ENCODE measurements at places on chromosomes 13 and 19.

DNA sequence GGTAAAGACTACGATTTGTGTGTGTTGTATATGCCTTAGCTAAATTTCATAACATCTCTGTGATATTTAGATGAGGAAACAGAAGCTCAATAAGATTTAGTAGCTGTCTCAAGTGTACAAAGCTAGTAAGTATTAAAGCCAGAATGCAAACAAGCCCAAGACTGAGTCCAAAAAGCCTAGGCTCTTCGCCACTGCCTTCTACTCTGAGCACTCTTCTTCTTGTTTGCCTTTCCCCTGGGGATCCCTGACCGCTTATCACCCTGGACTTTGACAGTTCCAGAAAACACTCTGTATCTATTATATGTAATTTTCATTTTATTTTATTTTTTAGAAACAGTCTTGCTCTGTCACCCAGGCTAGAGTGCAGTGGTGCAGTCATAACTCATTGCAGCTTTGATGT is 5.8 kb downstream of the TM9SF2 start:
- DNase-seq, result no peak

- DNase-seq, result no peak
Observed at GRCh38 chr19:39568604-39569003, 28.6 kb upstream of the EID2 start.

DNA sequence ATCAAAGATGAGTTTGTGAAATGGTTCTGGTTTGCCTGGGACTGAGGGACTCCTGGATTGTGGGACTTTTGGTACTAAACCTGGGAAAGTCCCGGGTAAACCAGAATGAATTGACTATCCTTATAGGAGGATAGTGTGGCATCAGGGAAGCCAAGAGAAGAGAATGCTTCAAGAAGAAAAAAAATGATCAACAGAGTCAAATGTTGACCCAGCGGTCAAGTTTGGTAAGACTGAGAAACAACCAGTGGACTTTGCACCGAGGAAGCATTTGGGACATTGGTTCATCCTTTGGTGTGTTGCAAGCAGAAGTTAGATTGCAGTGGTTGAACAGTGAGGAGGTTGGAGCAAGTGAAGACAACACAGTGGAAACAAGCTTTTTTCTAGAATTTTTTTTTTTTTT is 33.5 kb downstream of the CLEC17A start:
- no peak for DNase-seq

GRCh38 chr19:28960986-28961705 is 251.8 kb downstream of the UQCRFS1 start:
- no peak for DNase-seq

- no peak for DNase-seq
Observed at GRCh38 chr19:14006766-14007562, 844 bp upstream of the RFX1 start.

DNA sequence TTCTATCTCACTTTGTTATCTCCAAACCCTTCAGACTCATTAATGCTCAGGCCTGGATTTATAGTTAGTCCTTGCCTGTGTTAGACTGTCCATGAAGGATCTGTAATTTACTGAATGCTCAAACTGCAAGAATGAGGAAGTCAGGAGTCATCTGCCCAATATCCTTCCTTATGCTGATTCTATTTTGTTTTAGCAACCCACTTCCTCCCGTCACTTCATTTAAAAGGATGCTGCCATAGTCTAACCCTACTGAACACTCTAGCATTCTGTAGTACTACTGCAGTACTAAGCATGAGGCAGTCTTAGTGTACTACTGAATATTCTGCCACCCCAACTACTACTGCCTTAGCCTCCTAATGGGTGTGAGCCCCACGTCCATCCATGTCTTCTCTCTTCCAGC is 1.5 kb downstream of the FCAR start:
- DNase-seq, result no peak

DNA sequence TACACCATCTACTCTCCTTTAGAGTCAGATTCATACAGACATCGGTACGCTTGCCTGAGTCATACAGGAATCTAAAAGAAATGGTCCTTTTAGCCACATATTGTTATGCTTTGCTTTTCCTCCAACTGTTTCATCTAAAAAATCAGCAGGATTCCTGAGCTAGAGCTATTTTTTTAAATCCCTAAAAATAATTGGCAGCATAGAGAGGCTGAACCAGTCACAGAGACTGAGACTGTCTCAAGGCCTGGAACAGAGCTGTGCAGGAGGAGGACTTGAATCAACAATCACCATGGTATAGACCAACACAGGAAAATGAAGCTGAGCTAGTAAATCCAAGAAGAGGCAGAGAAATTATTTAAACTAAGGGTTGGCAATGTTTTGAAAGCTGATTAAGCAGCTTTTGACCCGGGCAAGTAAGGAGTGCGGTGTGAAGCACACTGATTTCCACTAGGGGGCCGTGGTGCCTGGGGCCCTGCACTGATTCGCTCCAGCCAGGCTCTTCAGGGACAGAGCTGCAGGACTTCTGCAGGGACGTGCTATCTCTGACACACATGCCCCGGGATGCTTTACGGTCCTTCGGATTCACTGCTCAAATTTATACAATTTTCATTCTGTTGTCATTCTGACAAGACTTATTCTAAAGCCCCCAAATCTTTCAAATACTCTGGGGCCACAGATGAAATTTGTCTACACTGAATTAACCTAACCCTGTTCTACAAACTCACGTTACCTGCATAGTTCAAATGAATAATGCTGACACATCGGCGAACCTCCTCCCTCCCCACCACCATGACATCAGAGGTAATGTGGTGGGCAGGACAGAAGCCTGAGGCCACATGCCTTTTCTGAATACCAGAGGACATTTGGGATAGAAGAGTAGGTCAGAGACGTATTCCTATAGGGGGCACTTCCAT is 87.6 kb upstream of the SLC15A1 start:
- peak; percentile 23 for DNase-seq

DNA sequence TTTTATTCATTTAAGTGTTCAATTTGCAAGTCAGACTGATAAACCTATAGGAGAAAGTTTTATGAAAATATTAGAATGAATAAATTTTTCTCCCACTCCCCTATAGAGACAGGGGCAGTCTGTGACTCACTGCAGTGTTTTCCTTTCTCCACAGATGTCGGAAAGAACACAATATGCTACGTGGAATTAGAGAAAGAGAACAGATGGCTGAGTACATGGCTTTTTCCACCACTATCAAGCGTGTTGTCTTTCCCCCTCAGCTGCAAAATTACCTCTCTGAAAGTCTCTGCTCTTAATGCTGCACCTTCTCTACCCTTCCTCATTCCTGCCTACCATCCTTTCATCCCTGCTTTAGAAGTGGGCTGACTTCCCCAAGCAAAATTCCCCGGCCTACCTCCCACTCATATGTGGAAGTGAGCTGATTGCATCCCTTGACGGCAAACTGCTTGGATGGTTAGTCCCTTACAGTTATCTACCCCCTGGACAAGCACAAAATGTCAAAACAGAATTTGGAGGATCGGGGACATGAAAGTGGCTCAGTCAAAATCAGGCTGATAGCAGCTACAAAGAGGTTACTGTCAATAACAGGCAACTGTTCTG is 30.0 kb downstream of the FLT1 start:
- DNase-seq, result no peak

DNA sequence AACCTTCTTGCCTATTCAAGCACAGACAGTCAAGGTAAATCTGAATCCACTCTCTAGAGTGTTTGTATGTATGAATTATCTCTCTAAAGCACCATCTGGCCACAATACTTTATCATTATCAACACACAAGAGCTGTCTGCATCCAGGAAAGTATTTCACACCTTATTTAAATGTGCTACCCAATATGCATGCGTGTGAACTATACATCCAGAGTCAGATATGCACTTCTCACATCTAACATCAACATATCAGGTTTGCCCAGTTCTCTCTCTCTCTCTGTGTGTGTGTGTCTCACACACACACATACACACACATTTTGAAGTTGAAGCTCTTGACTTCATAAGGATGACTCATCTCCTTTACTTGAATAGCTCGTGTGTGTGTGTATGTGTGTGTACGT is 697.5 kb upstream of the PCDH20 start:
- no peak for DNase-seq

- peak; percentile 30 for DNase-seq
Observed at GRCh38 chr13:38348861-38349389, 726 bp upstream of the UFM1 start.

DNA sequence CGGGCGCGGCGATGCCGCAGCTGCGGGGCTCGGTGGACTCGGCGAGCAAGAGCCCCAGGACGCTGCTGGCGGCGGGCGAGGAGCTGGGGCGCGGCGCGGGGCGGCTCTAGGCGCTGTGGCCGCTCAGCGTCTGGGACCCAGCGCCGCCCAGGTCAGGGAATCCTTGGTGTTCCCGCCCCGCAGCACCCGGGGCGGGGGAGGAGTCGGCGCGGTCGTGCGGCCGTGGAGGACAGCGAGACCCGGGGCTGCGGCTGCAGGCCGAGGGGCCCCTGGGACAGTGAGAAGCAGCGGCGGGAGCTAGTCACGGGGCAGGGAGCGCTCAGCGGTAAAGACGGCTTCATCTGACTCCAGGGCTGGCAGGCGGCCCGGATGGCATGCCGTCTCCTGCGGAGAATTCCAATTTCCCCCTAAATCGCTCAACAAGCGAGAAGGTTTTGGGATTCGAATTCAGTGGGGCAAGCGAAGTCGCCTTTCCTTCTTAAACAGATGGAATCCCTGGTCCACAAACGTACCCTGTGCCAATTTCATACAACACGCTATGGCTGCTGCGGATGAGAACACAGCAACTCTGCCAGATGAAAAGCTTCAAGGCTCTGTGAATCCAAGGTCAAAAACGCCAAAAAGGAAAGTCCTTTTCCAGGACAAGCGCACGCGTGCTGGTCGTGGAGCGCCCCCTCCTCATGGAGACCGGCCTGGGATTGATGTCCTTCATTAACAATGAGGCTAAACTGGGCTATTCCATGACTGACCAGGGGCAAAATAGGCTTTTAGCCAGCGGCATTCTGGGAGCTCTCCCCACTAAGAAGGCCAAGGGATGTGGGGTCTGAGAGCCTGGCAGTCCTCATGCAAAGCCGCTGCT is 4.2 kb upstream of the ZSCAN4 start:
- no peak for DNase-seq

DNA sequence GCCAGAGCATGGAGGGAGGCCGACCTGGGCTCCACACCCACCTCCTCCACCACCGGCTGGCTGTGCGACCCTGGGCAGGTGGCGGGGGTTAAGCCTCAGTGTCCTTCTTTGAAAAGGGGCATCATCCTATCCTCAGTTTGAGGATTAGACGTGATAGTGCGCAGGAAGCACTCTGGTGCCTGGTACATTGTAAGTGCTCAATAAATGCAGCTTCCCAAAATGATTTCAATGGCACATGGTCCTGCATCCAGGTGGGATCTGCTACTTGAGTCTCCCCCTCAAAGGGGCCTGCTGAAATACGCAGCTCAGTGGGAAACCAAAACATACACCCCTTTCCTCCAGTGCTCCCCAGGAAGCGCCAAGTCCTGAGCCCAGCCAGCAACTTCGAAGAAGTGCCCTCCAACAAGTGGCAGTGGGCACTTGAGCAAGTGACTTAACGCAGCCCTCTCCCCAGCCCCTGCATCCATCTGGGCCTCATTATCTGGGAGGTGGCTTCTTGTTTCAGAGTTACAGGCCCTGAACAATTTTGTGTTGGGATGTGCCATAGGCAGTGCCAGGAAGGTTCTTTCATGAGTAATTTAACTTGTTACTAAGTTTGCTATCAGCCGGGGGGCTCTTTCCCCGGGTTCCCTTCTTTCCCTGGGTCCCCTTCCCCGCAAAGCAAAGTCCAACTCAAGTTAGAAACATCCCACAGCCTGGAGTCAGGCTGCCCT is 17.9 kb downstream of the ACTN4 start:
- no peak for DNase-seq

DNA sequence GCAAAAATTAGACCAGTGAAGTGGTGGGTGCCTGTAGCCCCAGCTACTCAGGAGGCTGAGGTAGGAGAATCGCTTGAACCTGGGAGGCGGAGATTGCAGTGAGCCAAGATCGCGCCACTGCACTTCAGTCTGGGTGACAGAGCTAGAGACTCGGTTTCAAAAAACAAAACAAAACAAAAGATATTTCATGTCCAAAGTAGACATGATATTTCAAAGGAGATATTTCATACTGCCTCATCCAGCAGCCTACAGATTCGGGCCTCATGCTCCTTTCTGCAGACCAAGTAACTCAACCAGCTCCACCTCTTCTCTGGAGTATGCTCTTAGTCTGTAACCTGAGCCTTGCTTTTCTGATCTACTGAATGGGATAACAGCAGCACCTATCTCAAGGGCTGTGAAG is 15.0 kb downstream of the ZC3H4 start:
- DNase-seq, result no peak

- DNase-seq, result no peak
Observed at GRCh38 chr19:40216013-40216776, 2.0 kb downstream of the TTC9B start.

DNA sequence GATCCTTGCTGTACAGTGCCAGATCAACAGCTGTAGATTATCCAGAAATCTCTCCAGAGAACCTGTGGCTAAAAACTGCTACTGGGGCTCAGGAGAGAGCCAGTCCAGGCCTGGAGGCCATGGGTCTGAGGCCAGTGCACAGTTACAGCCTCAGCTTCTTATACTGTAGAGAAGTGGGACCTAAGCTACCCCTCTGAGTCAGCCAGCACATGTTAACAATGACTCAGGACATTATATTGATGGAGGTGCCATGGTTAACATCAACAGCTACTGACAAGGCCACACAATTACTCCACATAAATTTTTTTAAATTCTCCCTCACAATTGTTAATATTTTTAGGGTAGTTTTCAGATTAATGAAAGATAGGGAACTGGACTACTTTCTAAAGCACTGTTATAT is 138.5 kb downstream of the RBM26 start:
- DNase-seq, result no peak

- no peak for DNase-seq
Observed at GRCh38 chr19:43708716-43709115, 7.2 kb upstream of the IRGC start.

DNA sequence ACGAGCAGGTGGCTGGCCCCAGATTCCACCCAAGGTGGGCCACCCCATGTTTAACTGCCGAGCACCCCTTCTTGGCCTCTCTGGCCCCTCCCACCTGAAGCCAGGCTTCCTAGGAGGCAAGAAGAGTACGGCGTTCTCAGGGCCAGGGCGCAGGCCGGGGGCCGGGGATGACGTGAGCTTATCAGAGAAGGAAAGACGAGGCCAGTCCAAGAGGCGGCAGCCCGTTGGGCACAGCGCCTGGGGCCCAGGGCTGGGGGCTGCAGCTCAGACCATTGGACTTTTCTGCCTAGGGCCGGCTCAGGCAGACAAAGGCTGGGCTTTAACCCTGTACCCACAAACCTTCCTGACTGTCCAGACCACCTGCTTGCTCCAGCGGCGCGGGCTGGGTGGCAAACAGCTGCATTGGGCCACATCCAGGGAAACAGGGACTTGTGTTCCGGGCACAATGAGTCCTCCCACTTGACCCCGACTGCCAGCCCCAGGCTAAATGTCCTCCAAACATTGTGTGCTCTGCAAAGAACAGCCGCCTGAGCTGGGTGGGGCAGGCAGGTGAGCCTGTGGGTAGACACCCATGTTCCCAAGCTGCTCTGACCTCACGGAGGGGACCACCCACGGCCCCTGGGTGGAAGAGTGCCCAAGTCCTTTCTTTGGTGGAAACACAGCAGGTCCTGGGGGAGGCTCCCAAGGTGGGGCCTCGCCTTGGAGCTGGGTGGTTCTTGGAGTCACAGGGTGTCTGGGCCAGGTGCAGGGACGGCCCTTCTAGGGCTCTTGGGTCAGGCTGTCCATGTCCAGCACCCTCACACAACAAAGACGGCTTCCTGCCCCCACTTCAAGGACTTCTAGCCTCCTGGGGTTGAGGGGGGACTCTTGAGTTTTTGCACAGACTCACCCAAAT is 21.9 kb downstream of the COMP start:
- DNase-seq, result no peak
